ENCODE measurements at places on chromosomes 6 and 20.

DNA sequence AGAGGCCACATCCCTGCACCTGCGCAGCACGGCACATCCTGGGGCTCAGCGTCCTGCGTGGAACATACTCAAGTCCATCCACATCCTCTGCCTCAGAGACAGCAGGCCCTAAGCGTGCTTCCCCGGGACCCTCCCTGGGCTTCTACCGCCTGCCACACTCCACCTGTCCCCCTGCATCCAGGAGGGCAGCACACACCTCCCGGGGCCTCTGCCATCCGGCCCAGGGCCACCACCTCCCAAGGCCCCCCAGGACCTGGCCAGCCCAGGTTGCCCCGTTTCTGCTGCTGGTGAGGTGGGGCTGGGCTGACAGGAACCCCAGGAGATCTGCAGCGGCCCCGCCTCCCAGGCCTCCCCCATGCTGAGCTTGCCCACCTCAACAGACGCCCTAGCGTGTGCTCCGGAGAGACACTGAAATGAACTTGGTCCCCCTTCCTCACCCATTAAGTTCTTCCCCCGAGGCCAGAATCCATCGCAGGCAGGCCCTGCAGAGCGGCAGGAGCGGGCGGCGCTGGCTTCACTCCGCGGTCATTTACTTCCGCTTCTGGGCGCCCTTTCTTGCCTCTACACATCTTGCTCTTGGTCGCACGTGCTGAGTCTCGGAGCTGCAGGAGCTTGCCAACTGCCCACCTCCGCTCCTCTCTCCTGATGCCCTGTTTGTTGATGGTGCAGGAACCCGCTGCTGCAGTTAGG, 235.3 kb downstream of the TAF4 start:
- no peak for DNase-seq

- DNase-seq = no peak
These were observed 198.6 kb downstream of the FOXA2 start for GRCh38 chr20:22385602-22386305.

DNA sequence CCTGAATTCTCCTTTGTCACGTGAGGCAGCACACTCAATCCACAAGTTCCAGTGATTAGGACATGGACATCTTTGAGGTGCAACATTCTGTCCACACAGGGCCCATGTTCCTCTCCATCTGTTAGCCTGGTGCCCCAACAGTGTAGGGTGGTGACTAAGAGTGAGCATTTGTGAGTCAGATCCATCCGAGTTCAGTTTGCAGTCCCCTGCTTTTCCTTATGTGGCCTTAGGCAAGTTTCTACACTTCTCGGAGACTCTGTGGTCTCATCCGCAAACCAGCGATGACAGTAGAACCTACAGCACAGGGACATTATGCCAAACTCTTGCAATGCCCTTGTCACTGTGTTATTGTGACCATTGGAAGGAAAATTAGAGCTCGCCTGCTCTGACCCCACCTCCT, 178.7 kb upstream of the CDH4 start:
- no peak for DNase-seq

- no peak for DNase-seq
These were observed 5.0 kb upstream of the CPNE1 start for GRCh38 chr20:35669681-35670080.

DNA sequence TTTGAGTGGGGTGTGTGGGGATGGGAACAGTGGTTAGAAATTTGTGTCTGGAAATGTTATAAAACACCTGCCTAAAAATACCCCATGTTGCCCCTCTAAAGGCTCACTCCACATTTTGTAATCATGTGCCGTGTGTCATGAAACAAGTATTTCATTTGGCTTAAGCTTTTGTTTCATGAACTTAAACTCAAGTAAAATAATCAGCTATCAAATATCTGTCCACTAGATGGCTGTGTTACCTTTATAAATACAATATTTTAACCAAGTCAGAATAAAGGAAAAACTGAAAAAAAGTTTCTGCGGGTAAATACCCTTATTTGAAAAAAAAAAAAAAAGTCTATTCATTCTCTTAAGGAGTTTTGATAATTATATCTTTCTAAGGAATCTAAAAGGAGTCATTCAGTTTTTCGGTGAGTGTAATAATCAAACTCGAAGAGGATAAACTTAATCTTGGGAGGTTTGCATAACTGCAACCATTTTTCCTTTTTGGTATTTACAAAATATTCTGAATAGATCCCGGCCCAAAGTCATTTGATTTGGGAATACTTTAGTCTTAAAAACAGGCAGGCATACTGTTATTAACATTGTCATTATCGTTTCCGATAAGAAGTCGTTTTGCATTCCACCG, 29.9 kb upstream of the MTRF1L start:
- no peak for DNase-seq

DNA sequence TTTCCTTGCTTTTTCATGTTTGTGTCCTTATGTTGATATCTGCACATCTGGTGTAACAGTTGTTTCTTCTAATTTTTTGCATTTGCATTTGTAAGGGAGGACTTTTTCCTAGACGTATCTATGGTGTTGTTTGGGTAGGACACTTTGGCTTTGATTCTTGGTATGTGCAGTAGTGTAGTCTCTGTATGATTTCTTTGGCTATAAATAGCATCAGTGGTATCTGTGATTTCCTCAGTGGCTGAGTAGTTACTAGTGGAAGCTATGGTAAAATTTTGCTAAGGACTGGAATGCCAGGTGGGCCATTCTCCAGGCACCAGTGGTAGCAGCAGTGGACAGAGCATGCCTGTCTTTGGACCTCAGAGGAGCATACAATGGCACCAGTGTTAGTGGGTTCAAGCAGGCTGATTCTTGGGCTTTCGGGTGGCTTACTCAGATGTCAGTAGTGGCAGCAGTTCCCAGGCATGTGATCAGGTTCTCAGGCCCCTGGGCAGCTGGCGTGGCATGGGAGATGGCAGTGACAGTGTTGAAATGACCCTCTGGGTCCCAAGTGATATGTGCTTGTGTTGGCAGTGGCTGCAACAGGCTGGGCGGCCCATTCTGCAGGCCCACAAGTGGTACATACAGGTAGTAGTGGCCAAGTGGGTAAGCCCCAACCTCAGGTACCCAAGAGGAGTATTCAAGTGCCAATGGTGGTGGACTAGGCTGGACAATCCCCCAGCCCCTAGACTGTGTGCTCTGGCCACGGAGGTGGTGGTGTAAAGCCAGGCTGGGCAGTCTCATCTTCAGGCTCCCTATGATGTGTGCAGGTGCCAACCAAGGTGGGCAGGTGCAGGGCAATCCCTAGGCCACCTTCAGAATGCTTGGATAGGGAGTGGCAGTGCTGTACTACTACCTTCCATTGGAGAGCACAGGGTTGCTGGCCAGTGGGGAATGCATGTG, 54.5 kb downstream of the PLCG1 start:
- DNase-seq = no peak

GRCh38 chr20:14717134-14717999, 380.0 kb upstream of the FLRT3 start:
- DNase-seq = no peak

DNA sequence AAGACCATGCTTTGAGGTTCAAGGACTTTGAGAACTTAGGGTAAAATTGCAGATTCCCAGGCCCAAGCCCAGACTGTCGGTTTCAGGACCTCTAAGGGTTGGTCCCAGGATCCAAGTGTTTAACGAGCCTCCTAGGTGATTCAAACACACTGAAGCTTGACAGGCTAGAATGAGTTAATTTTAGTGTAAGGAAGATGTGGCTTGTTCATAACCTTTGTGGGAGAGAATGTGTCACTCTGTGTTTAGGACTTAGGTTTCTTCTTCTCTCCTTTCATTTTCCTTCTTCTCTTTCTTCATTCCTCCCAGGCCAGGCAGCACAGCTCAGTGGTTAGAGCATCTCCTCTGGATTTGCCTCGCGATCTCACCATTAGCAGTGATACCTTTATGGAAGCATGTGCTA, 104.8 kb upstream of the KCNG1 start:
- no peak for DNase-seq

DNA sequence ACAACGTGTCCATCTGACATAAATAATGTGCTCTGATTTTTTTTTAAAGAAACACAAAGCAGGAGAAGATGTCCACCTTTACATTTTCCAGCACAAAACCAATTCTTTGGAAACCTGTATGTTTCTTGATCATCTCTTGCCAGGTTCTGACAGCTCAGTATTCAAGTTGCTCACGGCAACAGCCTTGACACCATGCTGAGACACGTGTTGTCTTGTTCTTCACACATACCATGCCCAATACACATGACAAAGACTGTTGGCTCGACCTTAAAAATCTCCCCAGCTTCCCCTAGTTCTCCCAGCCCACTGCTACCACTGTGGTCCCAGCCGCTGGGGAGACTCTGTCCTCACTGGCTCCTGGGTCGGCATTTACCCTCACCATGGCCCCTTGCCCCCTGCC, 518.9 kb downstream of the PREX1 start:
- DNase-seq = no peak

DNA sequence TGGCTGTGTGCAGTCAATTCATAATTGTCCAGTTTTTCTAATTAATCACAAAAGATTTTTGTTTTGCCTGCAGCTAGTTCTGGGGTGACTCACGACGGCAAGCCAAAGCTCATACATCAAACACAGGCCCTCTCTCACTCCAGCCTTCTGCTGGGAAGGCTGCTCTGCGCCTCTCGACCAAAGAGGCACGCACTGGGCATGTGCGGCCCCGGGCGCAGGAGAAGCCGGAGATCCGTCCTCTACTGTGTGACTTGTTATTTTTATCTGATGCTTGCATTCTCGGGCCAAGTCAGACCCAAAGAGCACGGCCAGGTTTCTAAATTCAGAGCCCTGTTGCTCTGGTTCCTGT, 98.5 kb downstream of the TFAP2A start:
- no peak for DNase-seq

- DNase-seq = peak; percentile 68
These were observed 25.7 kb downstream of the MYCT1 start for GRCh38 chr6:152723398-152723797.

DNA sequence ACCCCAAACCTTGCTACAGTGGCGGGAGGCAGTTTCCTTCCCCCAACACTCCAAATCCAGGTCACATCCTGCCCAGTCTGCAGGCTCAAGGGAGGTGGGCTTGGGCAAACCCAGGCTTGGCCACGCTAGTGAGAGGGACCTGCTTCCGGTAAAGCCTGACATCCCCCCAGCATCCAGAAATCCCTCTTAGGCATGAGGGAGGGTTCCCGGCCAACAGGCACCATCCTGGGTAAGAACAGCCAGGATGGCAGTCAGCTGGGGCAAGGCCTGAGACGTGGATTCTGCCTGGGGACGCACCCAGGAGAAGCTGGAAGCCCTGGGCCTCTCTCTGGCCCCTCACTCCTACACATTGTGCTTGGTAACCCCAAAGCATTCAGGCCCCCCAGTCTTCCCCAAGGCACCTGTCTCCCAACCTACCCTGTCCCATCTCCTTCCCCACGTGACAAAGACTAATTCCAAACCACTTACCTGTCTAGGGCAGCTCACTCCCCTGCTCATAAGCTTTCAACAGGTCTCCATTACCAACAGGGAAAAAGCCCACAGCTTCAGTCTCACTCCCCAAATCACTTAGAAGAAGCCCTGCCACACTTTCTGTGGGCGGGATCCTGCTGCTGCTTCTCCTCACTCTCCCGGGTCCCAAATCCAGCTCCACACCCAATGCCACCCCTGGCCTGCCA, 2.1 kb downstream of the C20orf144 start:
- DNase-seq = no peak

DNA sequence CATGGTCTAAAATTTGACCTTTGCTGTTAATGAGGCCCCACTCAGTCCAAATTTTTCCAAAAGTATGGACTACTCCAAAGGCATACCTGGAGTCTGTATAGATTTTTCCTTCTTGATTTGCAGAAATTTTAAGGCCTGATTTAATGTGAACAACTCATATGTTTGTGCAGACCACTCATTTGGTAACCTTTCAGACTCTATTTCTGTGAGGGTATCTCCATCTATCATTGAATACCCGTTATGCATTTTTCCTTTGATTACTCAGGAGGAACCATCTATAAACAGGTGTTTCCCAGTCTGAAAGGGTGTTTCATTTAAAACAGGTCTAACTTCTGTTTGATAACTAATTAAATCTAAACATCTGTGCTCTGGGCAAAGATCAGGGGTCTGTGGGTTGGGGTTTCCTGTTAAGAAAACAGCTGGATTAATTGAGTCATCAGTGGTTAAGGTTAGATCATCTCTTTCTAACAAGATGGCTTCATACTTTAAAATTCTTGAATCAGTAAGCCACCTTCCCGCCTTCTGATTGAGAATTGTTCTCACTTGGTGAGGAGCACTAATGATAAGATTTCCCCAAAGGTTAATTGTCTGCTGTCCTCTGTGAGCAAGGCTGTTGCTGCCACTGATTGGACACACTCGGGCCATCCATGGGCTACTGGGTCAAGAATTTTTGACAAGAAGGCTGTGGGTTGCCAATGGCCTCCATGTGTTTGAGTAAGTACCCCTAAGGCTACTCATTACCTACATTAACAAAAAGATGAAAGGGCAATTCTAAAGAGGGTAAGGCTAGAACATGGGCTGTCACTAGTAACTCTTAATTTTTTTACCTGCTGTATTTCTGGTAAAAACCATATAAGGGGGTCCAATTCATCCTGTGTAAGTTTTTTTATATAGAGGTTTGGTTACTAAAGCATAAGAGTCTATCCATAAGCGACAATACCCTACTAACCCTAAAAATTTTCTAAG, 24.1 kb downstream of the HLA-B start:
- no peak for DNase-seq

GRCh38 chr6:140541288-140541687, 1166.8 kb upstream of the CITED2 start:
- no peak for DNase-seq

- DNase-seq = no peak
These were observed 41.6 kb upstream of the CARMIL1 start for GRCh38 chr6:25237579-25237978.

GRCh38 chr6:85458782-85459181, 8.9 kb downstream of the NT5E start:
- DNase-seq = no peak

GRCh38 chr6:170307080-170307545, 555 bp downstream of the FAM120B start:
- DNase-seq = no peak

DNA sequence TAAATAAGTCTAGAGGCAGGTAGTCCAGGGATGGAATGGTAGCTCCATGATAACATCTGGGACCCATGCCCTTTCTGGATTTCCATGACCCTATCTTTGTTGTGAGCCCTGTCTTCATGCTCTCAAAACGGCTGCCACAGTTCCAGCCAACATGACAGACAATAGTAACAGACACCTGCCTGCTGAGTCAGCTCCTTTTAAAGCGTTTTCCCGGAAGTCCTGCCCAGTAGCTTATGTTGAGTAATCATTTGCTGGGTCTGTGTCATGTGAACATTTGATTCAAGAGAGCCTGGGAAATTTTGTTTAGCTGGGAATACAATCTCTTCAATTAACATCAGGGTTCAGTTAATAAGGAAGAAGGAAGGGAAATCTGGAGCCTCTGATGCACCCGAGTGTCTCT, 262.2 kb upstream of the SULF2 start:
- no peak for DNase-seq

DNA sequence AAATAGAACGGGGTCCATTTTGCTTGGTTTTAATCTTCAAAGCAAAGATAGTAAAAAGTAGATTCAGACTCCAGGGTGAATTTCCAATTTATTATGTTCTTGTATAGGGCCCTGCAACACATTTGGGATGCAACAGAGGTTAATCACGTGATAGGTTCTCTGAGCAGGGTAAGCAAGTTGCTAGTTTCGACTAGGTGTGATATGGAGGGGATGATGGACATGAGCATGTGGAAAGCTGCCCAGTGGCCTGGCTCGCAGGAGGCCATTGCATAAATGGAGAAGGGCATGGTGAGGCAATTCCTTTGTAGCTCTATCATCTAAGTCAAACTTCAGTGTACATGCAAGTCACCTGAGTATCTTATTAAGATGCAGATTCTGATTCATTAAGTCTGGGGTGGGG, 17.7 kb upstream of the ADGRF4 start:
- DNase-seq = no peak

GRCh38 chr6:148250975-148251685, 91.5 kb upstream of the SASH1 start:
- DNase-seq = peak; percentile 80

GRCh38 chr20:33843854-33844253, 32.7 kb downstream of the CHMP4B start:
- no peak for DNase-seq

Measured in NCI-H524 treated with DMSO at 0.1 percent for 48 hours (cell line).